Activated CD4-positive, alpha-beta T cell treated with anti-CD3 and anti-CD28 coated beads, Interleukin-2, amount 50 U/mL, for 48 hours (primary cell): ENCODE measurements at places on chromosomes 5 and 9.

GRCh38 chr9:104868687-104869404, 59.1 kb downstream of the ABCA1 start:
- DNase-seq = no peak

DNA sequence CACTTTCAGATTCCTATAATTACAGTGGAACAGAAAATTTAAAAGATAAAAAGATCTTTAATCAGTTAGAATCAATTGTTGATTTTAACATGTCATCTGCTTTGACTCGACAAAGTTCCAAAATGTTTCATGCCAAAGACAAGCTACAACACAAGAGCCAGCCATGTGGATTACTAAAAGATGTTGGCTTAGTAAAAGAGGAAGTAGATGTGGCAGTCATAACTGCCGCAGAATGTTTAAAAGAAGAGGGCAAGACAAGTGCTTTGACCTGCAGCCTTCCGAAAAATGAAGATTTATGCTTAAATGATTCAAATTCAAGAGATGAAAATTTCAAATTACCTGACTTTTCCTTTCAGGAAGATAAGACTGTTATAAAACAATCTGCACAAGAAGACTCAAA, 29.5 kb downstream of the ZFYVE16 start:
- no peak for DNase-seq

DNA sequence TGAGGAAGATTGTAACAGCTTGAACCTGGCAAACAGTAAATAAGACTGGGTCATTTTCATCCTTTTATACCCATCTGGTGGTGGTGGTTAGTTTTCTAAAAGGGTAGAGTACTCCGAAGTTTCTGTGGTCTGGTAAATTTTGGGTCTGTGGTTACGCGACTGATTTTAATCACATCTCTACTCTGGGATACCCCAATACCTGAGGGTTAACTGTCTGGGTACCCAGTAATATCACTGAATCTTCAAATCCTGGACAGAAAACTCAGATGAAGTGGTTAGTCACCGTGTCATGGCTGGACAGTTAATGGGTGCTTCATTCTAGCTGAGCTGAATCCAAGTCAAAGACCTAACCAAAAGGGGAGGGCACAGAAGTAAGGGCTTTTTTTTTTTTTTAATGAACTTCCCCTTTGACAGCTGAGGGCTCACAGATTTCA, 474.2 kb downstream of the GADD45G start:
- DNase-seq = no peak

GRCh38 chr5:137648361-137648760, 87.5 kb downstream of the KLHL3 start:
- DNase-seq = no peak

DNA sequence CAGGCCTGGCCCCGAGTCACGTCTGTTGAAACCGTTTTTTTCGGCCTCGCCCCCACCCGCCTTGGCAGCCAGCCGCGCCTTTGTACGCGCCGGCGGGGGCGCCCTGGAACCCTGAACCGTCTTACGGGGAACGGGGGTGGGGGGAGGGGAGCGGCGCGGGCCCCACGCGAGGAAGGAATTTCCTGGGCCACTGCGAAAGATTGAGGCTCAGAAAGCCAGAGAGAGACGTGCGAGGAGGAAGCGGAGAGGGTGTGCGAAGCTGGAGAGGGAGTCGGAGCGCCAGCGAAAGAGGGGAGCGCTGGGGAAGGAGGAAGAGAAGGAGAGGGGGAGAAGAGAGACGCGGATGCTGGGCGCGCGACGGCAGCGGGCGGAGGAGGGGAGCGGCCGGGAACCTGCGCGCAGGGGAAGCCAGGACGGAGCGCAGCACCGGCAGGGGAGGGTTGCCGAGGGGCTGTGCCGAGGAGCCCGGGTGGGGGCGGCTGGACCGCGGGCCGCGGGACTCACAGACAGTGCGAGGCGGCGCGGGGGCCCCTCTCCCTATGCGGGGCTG, 4.6 kb upstream of the PRDM12 start:
- DNase-seq = no peak

GRCh38 chr9:92652461-92652860, 17.5 kb downstream of the IPPK start:
- DNase-seq = no peak

- DNase-seq = no peak
Measured at GRCh38 chr9:4774209-4774608, 18.5 kb upstream of the RCL1 start.

DNA sequence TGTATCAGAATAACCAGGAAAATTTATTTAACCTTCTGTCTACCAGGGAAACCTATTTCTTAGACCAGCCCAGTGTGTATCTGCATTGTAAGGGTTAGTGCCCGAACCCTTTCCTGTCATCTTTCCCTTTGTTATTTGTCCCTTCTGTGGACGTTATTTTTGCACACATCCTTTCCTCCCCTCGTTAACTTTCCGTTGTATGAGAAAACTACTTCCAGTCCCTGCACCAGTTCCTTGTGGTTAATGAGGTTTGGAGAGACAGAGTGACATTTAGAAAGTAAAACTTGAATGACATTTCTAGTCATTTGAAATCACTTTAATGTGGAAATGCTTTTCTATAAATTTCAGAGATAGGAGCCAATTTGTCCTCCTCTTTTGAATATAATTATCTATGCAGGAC, 4.3 kb upstream of the IFNB1 start:
- DNase-seq = no peak

DNA sequence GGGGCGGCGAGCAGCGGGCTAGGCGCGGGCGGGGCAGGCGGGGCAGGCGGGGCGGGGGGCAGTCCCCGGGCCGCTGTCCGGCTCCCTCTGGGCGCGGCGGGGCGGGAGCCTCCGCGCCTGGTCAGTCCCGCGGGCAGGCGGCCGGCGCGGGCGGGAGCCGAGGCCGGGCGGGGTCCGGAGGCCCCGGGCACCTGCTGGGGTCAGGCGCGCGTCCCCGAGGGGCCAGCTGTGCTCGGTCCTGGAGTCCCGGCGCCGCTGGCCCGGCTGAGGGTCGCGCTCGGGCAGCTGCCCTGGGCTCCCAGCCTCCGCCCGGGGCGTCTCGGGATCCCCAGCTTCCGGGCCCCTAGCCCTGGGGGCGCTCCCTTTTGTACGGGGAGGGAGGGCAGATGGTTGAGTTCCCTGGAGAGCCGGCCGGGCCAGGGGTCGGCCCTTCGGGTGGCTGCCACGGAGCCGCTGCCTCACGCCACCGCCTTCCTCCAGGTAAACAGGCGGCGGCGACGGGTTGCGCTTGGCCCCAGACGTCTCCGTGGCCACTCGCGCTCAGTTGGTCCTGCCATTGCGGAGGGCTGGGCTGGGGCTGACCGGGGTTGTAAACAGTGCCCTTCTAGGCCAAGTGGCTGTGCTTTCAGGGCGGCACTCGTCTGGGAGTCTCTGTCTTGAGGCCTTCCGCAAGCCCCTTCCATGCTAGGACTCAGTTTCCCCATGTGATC, 473 bp downstream of the ZBTB34 start:
- peak; percentile 32 for DNase-seq

GRCh38 chr9:89046832-89047231, 55.6 kb downstream of the S1PR3 start:
- no peak for DNase-seq

DNA sequence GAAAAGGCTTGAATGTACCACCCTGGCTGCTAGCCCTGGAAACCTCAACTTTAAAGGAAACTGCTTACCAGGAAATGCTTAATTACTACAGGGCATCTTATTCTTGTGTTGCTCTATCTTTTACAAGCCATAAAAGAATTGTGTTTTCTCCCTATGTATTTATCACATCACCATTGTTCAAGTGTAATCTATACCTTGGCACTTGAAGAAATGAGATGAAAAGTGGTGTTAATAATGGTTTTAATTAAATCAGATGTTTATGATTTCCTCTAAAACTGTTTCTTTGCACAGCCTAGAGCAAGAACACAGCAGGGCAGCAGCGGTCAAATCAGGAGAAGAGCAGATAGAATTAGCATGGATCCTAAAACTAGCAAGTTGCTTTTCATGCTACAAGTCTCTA, 131.8 kb upstream of the RGMB start:
- no peak for DNase-seq

DNA sequence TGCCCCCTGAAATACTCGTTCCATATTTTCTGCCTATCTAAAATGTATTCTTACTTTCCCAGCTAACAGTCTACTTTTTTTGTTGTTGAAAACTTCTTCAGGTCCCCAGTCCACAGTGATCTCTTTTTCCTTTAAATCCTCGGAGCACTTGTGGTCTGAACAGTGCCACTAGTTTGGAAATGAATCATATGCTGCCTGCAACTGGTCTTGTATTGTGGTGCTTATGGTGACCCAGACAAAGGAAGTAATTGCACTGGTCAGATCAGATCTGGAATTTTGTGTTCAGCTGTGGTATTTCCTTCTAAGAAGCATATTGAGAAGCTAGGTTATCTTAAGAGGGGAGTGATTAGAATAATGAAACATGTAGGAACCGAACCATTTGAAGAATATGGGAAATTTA, 2.9 kb downstream of the UNC13B start:
- DNase-seq = no peak
